ENCODE measurements at places on chromosomes 3 and 15. TPM values are rescaled to one million over a fixed set of nuclear protein-coding genes. Genes with fewer than 3 reads are reported as not detected.

DNA sequence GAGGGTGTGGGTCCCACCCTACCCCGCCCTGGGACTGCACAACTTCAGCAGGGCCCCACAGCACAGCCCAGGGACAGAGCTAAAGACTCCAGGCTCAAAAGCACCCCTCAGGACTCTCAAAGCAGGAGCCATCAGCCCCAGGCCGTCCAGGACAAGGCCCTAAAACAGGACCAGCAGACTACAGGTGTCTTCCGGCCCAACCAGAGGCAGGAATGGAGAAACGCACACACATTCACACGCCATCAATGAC lies 26.1 kb downstream of the ATRIP start:
- H3K27me3 ChIP-seq = no peaks in the 10 kb centered on the region
- peak overlapping the region; percentile 46 for H3K4me3 ChIP-seq
- peaks cover 39% of the 10 kb centered on the region for H3K4me1 ChIP-seq
- peak; percentile 42 for DNase-seq
- H3K36me3 ChIP-seq = peaks cover 19% of the 10 kb centered on the region

MRPL46 gene
- 41.9 TPM for total RNA-seq

DNA sequence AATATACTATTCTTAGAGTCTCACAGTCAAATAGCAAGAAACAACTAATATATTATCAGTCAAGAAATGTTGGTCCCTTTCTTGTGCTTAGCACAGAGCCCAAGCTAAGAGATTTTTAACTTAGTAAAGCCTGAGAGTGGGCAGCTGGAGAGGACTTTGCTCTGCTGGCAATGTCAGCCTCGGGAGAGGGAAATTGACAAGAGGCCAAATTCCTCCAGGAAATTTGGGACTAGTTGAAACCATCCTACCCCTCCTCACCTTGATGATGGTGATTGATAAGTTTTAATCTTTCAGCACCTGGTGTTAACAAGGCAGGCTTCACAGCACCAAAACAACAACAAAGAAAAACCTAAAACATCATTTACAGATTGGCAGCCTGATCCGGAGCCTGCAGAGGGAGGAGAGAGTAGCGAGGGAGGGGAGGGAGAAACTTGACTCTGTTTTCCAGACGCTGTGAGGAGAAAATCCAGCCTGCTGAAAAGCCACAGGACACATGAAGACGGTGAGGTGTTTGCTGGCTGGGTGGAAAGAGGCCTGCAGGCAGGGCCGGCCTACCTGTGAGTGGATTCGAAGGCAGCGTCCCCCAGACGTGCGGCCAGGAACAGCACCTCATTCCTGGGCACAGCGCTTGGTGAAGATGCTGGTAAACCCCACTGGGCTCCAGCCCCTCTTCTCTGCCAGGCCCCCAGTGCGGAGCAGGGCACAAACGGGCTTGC lies 150.9 kb downstream of the LRRC28 start:
- H3K4me3 ChIP-seq = no peak overlapping the region
- no peak overlapping the region for H3K27ac ChIP-seq
- H3K36me3 ChIP-seq = no peaks in the 10 kb centered on the region
- H3K27me3 ChIP-seq = peaks cover 46% of the 10 kb centered on the region

GRCh38 chr3:71030748-71031147 lies 552.8 kb downstream of the FOXP1 start:
- H3K27ac ChIP-seq = no peak overlapping the region
- DNase-seq = no peak
- no peak overlapping the region for H3K4me3 ChIP-seq
- H3K36me3 ChIP-seq = peaks cover 25% of the 10 kb centered on the region
- no peaks in the 10 kb centered on the region for H3K4me1 ChIP-seq

SLC2A2 gene
- 0.18 TPM for total RNA-seq

DNA sequence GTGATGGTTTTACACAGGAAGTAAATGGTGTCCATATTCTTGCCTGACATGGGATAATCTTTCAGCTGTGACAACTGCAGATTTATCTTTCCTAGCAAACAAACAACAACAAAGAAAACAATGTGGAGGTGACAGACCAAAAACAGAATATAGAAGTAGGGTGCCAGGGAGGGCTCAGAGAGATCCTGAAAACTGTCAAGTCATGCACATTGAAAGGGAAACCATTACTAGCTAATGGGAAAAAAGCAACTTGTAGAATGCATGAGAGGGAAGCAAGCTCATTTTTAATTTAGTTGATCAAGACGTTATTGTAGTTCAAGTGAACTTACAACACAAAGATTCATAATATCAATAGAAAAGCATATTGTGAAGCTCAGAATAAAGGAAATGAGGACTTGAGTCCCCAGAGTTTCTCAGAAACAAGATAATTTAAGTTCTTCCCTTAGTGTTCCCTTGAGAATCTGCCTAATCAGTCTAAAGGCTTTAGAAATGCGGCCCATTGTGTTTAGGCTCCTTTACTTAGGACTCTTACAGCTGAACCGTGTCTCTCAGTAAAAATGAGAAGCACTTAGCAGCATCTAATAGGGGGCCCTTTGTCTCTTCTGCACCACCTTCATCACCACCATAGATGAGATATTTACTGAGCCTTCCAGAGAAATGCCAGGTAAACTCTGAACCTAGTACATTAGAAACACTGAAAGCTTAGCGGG lies 115.6 kb upstream of the CADPS start:
- H3K4me3 ChIP-seq = no peak overlapping the region
- no peak for DNase-seq
- H3K4me1 ChIP-seq = no peaks in the 10 kb centered on the region
- H3K36me3 ChIP-seq = no peaks in the 10 kb centered on the region
- H3K27me3 ChIP-seq = no peaks in the 10 kb centered on the region

DNA sequence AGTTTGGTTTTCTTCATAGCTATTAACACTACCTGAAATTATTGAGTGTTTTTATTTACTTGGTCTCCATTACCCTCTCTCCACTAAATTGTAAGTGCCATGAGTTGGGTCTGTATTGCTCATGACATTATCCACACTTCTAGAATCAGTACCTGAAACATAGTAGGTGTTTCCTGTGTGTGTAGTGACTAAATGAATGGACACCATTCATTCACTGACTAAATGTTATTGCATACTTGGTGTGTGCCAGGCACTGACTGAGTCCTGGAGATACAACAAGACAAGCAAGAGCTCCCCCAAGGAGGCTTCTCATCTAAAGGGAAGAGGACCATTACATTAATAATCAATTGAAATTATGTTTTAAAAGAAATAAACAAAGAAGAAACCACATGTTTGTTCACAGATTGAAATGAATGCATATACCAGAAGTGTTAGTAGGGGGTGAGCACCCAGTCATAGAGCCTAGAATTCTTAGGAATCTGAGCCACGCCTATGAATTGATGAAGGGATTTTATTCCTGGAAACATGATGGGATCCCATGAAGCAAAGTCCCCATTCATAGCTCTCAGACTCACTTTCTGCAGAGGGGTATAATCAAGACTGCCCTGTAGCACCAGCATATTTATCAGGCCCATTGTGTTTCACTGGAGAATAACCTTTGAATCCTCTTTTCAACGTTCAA lies 31.7 kb upstream of the ATOSA start:
- H3K4me1 ChIP-seq = no peaks in the 10 kb centered on the region
- DNase-seq = no peak
- no peak overlapping the region for H3K27ac ChIP-seq
- H3K27me3 ChIP-seq = no peaks in the 10 kb centered on the region
- H3K36me3 ChIP-seq = no peaks in the 10 kb centered on the region

- H3K27ac ChIP-seq = no peak overlapping the region
- DNase-seq = no peak
- H3K27me3 ChIP-seq = peaks cover 35% of the 10 kb centered on the region
- H3K4me1 ChIP-seq = no peaks in the 10 kb centered on the region
Observed at GRCh38 chr3:16484216-16484615, 29.3 kb downstream of the RFTN1 start.

ANKRD34C gene
- not detected for total RNA-seq

GRCh38 chr3:149545049-149545448 lies 70.6 kb downstream of the TM4SF4 start:
- no peak overlapping the region for H3K27ac ChIP-seq
- H3K4me3 ChIP-seq = no peak overlapping the region
- no peak for DNase-seq
- no peaks in the 10 kb centered on the region for H3K36me3 ChIP-seq
- H3K27me3 ChIP-seq = peaks cover 17% of the 10 kb centered on the region

FANCD2OS gene
- total RNA-seq = not detected

- H3K27me3 ChIP-seq = peaks cover 6% of the 10 kb centered on the region
- H3K4me1 ChIP-seq = no peaks in the 10 kb centered on the region
- no peak for DNase-seq
- H3K27ac ChIP-seq = no peak overlapping the region
- H3K36me3 ChIP-seq = no peaks in the 10 kb centered on the region
Observed at GRCh38 chr3:72678867-72679266, 169.4 kb downstream of the SHQ1 start.

- no peaks in the 10 kb centered on the region for H3K36me3 ChIP-seq
- no peak overlapping the region for H3K27ac ChIP-seq
- H3K4me3 ChIP-seq = no peak overlapping the region
Observed at GRCh38 chr15:101088788-101089578, 162.9 kb downstream of the CHSY1 start.

MITF gene
- 16.5 TPM for total RNA-seq

GRCh38 chr3:23217872-23218554 lies 14.9 kb downstream of the UBE2E2 start:
- no peak for DNase-seq
- no peak overlapping the region for H3K27ac ChIP-seq
- no peaks in the 10 kb centered on the region for H3K4me1 ChIP-seq

DNA sequence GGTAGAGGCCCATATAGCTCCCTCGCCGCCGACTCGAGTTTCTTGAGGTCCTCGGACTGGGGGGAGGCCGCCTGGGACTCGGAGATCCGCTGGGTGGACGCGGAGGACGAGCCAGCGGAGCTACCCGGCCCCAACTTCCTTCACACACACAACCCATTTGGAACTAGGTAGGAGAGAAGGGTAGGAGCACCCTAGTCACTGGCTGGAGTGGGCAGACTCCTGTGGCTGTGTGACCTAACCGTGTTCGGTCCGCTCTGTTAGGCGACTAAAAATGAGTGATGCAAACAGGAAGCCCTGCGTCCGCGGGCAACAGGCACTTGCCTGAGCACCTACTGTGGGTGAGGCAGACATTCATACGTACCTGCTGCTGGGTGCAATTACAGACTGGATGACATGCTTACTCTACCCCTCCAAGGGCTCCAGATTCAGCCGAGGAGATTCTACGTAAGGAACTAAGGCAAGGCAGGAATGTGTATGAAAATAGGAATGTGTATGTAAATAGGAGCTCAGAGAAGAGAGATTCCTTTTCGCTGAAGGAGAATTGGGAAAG lies 4.6 kb upstream of the SIN3A start:
- H3K27ac ChIP-seq = peak overlapping the region; percentile 85
- H3K27me3 ChIP-seq = no peaks in the 10 kb centered on the region
- H3K36me3 ChIP-seq = no peaks in the 10 kb centered on the region
- peak; percentile 46 for DNase-seq
- H3K4me3 ChIP-seq = peak overlapping the region; percentile 75
- peaks cover 13% of the 10 kb centered on the region for H3K4me1 ChIP-seq

DNA sequence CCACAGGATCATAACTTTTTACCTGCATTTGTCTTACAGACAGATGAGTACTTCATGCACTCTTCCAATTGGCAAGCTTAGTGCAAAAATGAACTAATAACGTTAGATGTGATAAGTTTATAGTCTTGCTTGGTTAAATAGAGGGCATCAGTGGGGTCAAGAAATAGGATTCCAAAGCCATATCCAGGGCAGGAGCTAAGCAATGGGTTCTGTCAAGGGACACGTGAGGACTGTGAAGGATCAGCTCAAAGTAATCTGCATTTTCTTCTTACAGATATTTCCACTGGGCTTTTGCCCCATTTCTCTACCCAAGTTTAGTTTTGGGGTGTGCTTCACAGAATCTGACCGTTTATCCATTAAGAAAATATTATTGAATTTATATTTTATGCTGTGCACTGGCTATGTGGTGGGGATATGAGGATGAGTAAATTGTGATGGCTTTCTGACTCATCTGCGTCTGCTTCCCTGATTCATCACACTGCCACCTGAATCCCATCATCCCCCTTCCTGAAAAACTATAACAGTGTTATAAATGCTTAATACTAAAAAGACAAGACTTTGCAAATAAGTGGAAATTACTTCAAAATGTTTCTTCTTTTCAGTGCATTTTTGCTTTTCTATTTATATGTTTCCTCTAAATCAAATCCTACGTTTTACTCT lies 17.5 kb downstream of the PPP2R3A start:
- no peak overlapping the region for H3K4me3 ChIP-seq
- no peaks in the 10 kb centered on the region for H3K4me1 ChIP-seq
- no peak for DNase-seq
- H3K27ac ChIP-seq = no peak overlapping the region
- H3K27me3 ChIP-seq = no peaks in the 10 kb centered on the region

FBXO40 gene
- not detected for total RNA-seq

All from K562 (cell line).